Renal pelvis (tissue), 12 donors: ENCODE measurements at places on chromosomes 5 and 9.

DNA sequence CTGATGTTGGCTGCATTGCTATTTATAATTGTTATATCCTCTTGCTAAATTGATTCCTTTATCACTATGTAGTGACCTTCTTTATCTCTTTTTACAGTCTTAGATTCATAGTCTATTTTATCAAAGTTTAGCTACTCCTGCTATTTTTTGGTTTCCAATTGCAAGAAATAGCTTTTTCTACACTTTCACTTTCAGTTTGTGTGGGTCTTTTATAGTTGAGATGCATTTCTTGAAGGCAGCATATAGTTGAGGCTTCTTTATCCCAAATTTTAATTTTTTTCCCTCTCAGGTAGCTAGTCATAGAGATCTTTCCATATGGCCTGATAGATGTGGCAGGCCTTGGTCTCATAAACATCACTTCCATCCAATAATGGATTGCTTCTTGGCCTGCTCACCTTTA, 228.5 kb downstream of the COMMD10 start:
- DNase-seq, result no peak

GRCh38 chr5:108562205-108562454, 180.2 kb upstream of the FBXL17 start:
- DNase-seq, result no peak

GRCh38 chr5:88659529-88660263, 223.3 kb downstream of the MEF2C start:
- DNase-seq, result no peak

DNA sequence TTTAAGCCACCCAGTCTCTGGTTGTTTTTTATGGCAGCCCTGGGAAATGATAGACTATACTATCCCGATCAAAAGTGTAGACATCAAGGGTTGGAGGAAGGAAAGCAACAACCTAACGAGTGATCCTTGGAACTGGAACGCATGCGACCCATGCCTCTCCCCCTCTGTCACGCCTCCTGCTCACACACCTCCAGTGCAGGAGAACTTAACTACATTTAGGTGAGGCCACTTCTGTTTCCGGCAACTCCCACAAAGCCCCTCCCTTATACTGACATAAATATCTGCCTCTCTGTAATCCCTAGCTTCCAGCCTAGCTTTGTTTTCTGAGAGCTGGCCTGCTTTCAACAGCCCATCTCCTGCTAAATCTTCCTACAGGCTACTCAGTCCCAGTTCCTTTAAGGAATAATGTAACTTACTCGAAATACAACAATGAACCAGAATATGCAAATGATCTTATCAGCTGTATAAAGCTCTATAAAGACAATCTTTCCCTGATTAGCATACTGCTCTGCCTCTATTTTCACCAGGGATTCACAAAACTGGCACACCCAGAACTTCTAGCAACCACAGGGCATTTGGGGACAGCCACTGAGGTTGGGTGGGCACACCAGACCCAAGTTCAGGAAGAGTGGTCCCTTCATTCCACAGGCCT, 73.9 kb downstream of the GABBR2 start:
- DNase-seq, result peak; percentile 49

DNA sequence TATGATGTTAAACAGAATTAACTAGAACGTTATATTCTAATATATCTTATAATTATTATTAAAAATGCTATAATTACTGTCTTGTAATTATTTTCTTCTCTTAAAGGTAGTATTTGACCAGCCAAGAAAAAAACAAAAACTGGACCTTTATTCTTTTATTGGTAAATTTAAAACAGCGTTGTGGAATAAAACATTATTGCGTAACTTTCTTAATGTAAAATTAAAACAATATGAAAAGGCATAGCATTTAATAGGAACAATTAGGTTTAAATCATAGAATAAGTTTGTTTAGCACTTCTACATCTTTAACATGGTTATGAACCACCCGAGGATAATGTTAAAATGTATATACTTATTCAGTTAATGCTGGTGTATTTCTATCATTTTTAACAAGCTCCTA, 574.5 kb upstream of the CDH18 start:
- DNase-seq, result no peak

DNA sequence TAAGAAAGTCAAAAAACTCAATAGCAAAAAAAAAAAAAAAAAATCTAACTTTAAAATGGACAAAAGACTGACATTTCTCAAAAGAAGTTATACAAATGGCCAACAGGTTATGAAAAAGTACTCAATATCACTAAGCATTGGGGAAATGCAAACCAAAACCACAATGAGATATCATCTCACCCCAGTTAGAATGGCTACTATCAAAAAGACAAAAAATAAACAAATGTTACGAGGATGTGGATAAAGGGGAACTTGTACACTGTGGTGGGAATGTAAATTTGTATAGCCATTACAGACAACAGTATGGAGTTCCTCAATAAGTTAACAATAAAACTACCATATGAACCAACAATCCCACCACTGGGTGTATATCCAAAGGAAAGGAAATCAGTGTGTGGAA, 37.2 kb downstream of the ENC1 start:
- no peak for DNase-seq

GRCh38 chr5:136375920-136376319, 10.6 kb upstream of the TRPC7 start:
- peak; percentile 39 for DNase-seq

DNA sequence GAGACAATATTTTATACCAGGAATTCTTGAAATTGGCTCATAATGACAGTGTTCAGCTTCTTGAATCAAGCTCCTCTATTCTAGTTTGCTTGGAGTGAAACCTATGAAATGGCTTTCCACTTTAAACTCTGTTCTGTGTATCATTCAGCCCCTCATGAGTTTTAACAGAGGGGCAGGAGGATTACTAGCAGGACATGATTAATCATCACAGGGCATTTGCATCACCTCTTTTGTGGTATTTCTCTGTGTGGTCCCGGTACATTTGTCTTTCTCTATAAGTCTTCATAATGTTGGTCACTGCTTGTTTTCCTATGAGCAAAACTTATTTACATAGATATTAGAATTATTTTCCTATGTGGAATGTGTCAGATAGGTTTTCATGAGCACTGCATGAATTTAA, 21.2 kb downstream of the CAST start:
- DNase-seq, result no peak

DNA sequence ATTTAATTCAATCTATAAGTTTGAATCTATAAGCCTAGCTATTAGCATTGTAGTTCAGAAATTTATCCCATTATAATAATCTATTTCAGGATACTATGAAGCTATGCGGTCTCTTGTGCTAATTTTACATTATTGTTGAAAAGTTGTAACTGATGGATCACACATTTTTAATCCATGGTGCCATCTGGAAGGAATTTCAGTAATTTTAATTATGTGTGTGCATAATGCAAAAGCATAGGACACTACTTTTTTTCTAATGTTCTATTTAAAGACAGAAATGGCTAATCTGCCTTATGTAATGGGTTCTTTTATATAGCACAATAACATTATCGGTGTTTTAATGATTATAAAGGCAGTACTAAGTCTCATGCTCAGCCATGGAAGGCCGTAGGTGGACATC, 90.6 kb downstream of the HOMER1 start:
- no peak for DNase-seq

- DNase-seq, result no peak
These were observed 118.8 kb downstream of the CDC42SE2 start for GRCh38 chr5:131382407-131383395.

DNA sequence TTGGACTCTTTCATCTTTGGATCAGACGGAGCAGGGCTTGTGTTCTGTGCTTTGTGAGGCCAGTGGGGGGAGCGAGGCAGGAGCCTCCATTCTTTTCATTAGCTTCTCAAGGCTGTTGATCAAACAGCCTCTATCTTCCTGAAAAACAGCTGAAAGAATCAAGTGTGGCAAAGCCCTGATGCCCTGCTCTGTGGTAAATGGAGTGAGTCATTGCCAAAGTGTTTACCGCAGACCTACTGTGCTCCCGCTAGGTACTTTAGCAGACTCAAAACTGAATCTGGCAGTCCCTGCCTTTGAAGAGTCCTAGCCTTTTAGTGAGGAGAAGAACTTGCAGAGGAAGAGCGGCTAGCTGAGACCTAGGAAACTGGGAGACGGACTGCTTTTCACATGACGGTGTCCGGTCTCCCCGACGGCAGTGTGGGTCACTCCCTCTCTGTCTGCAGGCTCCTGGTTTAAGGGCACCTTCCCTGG, 3.3 kb downstream of the ANKRD33B start:
- DNase-seq, result no peak

- no peak for DNase-seq
These were observed 370.0 kb downstream of the HINT1 start for GRCh38 chr5:130795037-130795436.

GRCh38 chr9:6584881-6585597, 60.5 kb downstream of the GLDC start:
- DNase-seq, result peak; percentile 14

- no peak for DNase-seq
These were observed 192.5 kb upstream of the PANK3 start for GRCh38 chr5:168771678-168772077.

DNA sequence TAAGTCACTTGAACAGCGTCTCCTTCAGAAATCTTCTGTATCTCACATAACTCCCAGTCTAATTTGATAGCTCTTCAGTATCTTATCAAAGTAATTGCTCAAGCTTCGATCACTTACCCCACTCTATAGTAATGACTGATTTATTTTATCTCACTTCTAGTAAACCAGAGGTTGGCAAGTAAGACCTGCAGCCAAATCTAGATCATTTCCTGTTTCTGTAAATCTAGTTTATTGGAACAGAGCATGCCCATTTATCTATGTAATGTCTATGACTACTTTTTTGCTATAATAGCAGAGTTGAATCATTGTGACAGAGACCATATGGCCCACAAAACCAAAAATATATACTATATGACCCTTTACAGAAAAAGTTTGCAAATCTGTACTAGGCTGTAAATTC, 40.1 kb downstream of the TSSK1B start:
- no peak for DNase-seq

DNA sequence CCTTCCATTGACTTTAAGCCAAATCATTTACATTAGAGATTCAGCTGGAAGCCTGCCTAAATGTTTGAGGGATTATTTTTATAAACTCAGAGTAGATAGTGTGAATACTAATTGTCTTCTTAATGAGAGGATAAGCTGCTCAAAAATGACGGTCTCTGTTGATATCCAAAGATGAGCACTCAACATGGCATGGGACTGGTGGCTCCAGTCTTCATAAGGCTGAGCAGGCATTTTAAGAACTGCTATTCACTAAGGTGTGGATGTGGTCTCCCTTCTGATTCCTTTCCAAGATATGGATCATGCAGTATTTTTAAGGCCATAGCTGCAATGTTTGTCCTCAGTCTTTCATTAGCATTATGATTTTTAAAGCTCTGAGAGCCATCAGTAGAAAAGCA, 377.5 kb upstream of the RIOK2 start:
- no peak for DNase-seq

DNA sequence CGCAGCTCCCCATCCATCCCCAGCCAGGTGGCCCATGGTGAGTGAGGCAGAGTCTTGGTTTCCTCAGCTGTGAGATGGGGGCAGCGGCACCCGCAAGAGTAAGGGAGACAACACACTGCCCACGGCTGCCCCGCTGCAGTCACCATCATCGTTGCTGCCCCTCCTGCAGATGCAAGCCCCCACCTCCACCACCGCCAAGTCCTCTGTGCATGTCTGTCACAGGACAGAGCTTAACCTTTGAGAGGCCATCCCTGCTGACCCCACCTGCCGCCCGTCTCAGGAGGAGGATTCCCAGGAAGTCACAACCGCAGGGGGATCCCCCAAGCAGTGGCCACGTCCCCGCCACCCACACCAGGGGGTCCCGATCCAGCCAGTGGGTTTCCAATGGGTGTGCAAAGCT, 113.7 kb downstream of the VAV2 start:
- DNase-seq, result no peak

DNA sequence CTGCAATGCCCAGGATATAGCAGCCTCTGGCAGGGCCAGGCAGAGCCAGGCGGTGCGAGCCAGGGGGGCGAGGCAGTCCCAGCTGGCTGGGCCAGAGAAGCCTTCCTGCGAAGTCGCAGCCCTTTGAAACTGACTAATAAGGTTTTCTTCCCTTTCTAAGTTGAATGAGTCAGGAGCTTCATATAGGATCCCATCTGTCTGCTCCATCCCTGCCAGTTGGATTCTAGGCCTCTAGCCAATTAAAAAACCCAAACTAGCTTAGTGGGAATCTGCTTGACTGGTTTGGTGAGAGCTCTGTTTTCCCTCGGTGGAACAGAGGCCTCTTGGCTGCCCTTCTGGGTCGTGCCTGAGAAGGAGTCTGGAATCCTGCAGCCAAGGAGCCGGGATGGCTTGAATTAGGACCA, 70.1 kb upstream of the RAPGEF1 start:
- DNase-seq, result no peak

- DNase-seq, result no peak
These were observed 6.9 kb downstream of the IL17B start for GRCh38 chr5:149372076-149372795.
